Thymus (tissue), 14 donors: ENCODE measurements at places on chromosomes 13 and 19. TPM values are rescaled to one million over a fixed set of nuclear protein-coding genes. Genes with fewer than 3 reads are reported as not detected.
A peak's percentile ranks its signal among the peaks of the same experiment; 100 is the strongest.

- no peaks in the 10 kb centered on the region for H3K27me3 ChIP-seq
- no peak overlapping the region for H3K4me3 ChIP-seq
- no peaks in the 10 kb centered on the region for H3K36me3 ChIP-seq
- DNase-seq = peak; percentile 29
- H3K4me1 ChIP-seq = no peaks in the 10 kb centered on the region
- H3K27ac ChIP-seq = no peak overlapping the region
Measured at GRCh38 chr13:73933795-73934194, 200.4 kb downstream of the KLF12 start.

DNA sequence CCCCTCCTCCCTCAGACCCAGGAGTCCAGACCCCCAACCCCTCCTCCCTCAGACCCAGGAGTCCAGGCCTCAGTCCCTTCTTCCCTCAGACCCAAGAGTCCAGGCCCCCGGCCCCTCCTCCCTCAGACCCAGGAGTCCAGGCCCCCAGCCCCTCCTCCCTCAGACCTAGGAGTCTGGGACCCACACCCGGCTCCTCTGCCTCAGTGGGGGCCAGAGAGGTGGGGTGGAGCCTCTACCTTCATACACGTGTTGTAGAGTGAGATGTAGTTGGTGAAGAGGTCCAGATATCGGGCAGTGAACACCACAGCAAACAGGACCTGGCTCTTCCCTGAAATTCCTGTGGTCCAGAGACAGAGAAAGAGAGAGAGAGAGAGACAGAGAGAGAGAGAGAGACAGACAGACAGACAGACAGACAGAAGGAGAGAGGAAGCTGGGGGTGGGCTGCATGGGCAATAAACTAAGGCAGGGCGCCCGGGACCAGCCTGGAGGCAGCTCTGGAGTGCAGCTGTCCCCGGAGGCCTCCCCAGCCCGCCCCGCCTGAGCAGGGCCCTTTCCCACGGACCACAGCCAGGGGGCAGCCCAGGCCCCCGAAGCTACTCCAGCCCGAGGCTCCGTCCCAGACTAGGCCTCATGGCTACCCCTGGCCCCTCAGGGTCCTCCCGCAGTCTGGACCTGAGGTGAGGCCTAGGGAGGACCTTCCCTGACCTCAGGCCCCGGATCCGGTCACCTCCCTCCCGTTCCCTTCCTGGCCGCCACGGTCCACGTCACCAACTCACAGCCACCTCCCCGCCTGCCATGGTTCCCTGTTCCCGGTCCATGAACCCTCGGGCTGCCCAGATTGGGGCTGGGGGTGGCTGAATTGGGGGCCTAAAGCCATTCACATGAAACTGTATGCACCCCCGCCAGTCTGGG lies 907 bp downstream of the KDELR1 start:
- peaks cover 22% of the 10 kb centered on the region for H3K36me3 ChIP-seq
- peaks cover 5% of the 10 kb centered on the region for H3K4me1 ChIP-seq
- peak overlapping the region; percentile 93 for H3K4me3 ChIP-seq
- H3K27me3 ChIP-seq = peaks cover 40% of the 10 kb centered on the region
- peak; percentile 15 for DNase-seq
- peak overlapping the region; percentile 70 for H3K27ac ChIP-seq

DNA sequence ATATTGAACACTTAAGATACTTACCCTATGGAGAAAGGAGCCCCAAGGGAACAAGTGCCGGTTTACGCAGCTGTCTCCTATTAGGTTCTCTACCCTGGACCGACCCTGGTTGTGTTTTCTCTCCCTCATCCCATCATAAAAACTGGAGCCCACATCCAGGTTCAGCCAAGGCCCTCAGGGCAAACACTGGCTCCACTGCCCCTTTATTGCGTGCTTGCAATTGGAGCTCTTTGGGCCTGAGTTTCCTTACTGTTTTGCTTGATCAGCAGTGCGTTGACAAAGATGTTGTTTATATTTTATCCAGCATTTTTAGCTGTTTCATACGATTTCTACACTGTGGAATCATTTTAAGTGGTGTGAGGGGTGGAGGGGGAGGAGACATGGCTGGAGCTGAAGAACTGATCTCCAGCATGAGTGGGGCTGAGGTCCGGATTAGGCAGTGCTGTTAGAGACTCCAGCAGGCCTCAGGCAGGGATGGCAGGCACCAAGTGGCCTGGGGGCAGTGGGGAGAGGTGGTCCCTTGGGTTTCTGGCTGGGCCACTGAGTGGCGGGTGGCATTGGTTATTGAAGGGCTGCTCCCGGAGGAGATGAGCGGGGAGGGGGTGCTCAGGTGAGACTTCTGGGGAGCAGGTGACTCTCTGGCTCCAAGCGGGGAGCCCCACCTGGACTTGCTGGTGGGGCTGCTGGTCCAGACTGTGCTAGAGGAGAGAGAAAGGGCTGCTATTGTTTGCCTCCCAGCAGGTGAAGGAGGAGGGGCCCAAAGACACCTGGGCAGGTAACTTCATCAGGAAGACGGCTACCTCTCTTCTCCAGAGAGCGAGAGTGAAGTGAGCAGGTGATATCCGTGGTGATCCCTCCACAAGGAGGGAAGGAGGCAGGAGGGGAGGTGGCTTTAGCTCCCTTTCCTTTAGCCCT lies 62.4 kb upstream of the RNF113B start:
- no peak overlapping the region for H3K27ac ChIP-seq
- no peaks in the 10 kb centered on the region for H3K4me1 ChIP-seq
- H3K4me3 ChIP-seq = no peak overlapping the region
- no peaks in the 10 kb centered on the region for H3K36me3 ChIP-seq
- DNase-seq = no peak

- no peak for DNase-seq
- no peaks in the 10 kb centered on the region for H3K4me1 ChIP-seq
- H3K27ac ChIP-seq = no peak overlapping the region
- H3K4me3 ChIP-seq = no peak overlapping the region
- no peaks in the 10 kb centered on the region for H3K27me3 ChIP-seq
Measured at GRCh38 chr19:34788074-34788473, 15.1 kb upstream of the ZNF599 start.

- H3K27me3 ChIP-seq = peaks cover 34% of the 10 kb centered on the region
- H3K4me3 ChIP-seq = no peak overlapping the region
- no peaks in the 10 kb centered on the region for H3K4me1 ChIP-seq
- no peak for DNase-seq
Measured at GRCh38 chr19:855566-856120, 3.5 kb downstream of the ELANE start.

DNA sequence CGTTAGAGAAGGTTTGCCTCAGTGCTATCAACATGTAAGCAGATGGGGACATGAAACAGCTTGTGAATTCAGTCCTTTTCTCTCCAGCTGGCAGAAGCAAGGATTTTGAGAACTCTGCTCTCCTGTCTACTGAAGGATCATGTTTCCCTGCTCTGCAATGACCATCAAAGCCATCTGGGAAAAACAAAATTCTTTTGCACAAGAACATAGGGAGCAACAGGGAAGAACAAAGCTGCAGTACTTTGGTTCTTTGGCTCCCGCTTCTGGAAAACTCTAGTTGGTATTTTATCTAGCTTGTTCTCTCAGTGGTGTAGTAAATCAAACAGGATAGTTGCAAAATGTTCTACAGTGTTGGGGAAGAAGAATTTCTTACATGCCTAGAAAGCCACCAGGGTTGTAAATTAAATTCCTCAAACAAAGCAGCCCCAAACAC lies 270.4 kb downstream of the ENOX1 start:
- no peaks in the 10 kb centered on the region for H3K4me1 ChIP-seq
- H3K27ac ChIP-seq = no peak overlapping the region
- no peaks in the 10 kb centered on the region for H3K27me3 ChIP-seq
- H3K4me3 ChIP-seq = no peak overlapping the region

DNA sequence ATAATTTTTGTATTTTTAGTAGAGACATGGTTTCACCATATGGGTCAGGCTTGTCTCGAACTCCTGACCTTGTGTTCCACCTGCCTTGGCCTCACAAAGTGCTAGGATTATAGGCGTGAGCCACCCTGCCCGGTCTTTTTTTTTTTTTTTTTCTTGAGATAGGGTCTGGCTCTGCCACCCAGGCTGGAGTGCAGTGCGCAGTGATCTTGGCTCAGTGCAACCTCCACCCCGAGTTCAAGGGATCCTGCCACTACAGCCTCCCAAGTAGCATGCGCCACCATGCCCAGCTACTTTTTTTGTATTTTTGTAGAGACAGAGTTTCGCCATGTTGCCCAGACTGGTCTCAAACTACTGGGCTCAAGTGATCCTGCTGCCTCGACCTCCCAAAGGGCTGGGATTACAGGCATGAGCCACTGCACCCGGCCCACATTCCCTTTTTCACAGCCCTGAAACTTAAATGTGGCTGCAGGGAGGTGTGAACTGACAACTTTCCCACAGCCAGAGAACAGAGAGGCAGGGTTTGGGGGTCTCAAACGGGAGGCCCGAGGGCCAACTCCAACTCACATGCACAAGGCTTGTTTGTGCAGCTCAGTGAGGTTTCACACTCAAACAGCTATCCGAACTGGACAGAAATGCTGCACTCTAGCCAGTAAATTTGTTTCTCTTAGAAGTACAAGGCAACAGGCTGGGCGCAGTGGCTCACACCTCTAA lies 4.4 kb upstream of the S1PR5 start:
- DNase-seq = no peak
- no peak overlapping the region for H3K4me3 ChIP-seq
- H3K27me3 ChIP-seq = peaks cover 35% of the 10 kb centered on the region
- H3K36me3 ChIP-seq = no peaks in the 10 kb centered on the region
- H3K27ac ChIP-seq = no peak overlapping the region

DNA sequence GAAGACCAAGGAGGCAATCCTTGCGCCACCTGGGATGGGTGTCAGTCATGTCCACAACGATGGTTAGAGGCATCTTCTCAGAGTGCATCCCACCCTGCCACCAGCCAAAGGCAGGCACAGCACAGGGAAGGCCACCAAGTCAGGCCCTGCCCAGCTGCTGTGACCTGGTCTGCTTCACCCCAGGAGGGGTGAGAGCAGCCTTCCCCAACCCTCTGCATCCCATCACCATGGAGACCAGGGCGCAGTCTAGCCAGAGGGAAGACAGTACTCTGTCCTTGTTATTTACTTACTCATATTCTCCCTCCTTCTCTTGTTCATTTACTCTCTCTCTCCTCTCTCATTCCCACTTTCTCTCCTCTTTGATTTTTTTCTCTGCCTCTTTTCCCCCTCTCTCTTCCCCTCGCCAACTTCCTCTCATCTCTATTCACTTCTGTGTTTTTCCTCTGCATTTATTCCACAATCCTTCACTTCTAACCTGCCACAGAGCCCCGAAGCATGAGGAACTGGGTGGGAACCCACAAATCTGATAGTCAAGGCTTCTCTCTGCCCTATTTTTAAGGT lies 749.4 kb downstream of the UQCRFS1 start:
- H3K27me3 ChIP-seq = no peaks in the 10 kb centered on the region
- peaks cover 89% of the 10 kb centered on the region for H3K4me1 ChIP-seq
- H3K27ac ChIP-seq = no peak overlapping the region
- DNase-seq = no peak

DNA sequence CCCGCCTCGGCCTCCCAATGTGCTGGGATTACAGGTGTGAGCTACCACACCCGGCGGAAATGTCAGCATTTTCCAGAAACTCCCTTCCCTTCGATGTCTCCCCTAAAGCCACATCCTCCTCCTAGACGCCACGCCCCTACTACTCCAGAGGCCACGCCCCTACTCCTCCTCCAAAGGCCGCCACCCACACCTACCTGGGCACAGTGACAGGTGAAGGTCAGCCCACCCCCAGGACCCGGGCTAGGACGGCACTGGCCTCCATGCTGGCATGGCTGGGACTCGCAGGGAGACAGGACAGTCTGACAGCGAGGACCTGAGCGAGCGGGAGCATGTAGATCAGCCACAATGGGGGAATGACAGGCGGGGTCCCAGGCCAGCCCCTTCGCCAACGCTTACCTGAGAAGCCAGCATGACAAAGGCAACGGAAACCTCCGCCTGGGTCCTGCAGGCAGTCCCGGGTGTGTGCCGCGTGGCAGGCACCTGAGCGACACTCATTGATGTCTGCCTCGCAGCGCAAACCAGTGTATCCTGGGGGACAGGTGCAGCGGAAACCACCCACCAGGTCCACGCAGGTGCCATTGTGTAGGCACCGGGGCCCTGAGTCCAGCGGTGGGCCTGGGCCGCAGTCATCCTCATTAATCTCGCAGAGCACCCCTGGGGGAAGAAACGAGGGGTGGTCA lies 22.0 kb downstream of the NOTCH3 start:
- peaks cover 81% of the 10 kb centered on the region for H3K36me3 ChIP-seq
- H3K4me1 ChIP-seq = no peaks in the 10 kb centered on the region
- DNase-seq = no peak
- H3K27ac ChIP-seq = no peak overlapping the region
- H3K4me3 ChIP-seq = no peak overlapping the region

DNA sequence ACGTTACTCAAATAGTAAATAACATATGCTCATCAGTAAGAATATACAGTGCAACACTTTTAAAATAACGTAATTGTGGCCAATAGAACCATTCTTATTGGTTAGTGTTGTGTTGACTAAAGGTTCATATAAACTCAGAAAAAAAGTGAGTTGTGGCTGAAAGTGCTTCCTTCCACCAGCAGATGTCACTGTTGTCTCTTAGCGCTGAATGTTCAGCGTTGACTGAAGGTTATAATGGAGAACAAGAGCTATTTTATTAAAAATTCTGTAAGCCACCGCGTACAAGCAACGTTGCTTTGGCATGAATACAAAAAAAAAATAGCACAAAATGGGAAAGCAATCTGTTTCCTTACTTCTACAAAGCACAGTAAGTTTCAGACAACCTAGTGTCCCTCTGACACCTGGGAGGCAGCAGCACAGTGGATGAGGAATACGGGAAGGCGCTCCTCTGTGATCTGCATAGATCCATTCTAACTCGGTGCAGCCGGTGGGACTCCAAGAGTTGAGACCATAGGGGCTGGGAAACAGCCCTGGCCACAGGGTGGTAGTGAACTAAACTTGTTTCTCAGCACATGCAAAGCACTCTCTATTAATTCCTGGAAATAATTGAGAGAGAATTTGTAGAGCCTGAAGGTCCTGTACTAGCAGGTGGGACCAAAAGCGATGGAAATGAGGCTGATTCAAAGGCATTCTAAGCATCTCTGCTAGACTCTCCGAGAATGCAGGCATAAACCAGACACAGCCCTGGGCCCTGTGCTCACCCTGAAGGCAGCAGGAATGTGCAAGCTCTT lies 23.9 kb upstream of the OXGR1 start:
- no peaks in the 10 kb centered on the region for H3K27me3 ChIP-seq
- no peak overlapping the region for H3K4me3 ChIP-seq
- no peaks in the 10 kb centered on the region for H3K36me3 ChIP-seq
- DNase-seq = peak; percentile 44
- H3K27ac ChIP-seq = no peak overlapping the region

Gene ZFP82
- total RNA-seq = 6.5 TPM

Gene CEACAM8
- total RNA-seq = 1.7 TPM

Gene MISP3
- total RNA-seq = 0.94 TPM

Gene CEACAM20
- 0.05 TPM for total RNA-seq

Gene DLL3
- total RNA-seq = 0.14 TPM

Gene ZNF813
- total RNA-seq = 4.6 TPM

Gene CEACAM3
- total RNA-seq = 0.99 TPM

Gene PSMD8
- 169 TPM for total RNA-seq

Gene ZNF790
- 5.7 TPM for total RNA-seq

Gene ZNF791
- 8.6 TPM for total RNA-seq

Gene CLEC17A
- total RNA-seq = 1.2 TPM

Gene NDUFA7
- 98.3 TPM for total RNA-seq

Gene WTIP
- total RNA-seq = 2.5 TPM
